ENCODE measurements at places on chromosomes 6 and 20.
A peak's percentile ranks its signal among the peaks of the same experiment; 100 is the strongest.

DNA sequence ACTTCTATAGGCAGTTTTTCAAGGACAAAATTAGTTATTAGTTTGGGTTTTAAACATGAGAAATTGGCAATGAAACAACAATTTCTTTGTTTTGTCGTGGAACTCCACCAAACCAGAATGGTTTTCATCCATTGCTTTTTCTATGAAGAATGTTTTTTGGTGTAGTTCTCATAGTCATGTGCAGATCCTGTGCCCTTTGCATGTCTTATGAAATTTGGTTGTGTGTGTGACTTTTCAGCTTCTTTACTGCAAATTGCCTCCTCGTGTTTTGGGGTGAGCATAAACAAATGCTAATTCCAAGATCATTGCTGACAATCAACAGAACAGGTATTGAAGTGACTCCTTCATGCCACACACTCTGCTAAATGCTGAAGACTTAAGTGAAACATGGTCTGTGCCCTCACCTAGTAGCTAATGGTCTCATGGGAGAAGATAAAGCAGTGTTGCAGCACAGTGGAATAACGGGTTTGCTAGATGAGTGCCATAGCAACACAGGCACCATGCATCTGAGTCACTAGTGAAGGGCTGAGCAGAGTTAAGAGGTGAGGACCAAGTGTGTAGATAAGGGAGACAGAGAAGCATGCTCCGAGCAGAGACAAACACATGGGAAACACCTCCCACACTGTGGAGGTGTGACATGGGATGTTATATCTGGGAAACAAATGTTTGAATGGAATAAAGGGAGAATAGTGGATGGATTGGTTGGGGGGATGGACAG lies 120.0 kb downstream of the SLC16A10 start:
- DNase-seq = no peak

DNA sequence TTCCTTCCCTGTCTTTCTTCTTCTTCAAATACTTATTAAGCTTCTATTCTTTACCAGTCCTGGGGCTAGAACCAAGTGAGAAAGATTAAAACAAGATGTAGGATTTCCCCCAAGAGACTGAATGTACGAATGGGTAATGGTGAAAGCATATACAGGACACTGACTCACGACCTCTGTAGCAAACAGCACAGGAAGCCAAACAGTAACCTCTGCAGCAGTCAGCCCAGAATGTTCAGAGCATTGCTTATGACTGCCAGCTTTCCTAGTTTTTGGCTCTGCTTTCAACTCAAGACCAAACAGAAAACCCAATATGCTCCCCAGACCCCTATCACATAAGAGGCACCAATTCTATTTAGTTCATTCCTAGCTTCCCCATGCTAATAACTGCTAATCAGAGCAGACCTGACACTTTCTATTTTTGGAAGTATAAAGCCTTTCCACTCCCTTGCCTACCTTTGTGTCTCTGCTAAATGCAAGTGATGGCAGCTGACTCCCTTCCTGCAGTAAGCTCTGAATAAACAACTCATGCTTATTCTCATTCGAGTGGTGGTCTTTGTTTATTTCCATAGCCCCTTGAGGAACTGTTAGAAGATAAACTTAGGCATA lies 690.6 kb downstream of the EPM2A start:
- no peak for DNase-seq

DNA sequence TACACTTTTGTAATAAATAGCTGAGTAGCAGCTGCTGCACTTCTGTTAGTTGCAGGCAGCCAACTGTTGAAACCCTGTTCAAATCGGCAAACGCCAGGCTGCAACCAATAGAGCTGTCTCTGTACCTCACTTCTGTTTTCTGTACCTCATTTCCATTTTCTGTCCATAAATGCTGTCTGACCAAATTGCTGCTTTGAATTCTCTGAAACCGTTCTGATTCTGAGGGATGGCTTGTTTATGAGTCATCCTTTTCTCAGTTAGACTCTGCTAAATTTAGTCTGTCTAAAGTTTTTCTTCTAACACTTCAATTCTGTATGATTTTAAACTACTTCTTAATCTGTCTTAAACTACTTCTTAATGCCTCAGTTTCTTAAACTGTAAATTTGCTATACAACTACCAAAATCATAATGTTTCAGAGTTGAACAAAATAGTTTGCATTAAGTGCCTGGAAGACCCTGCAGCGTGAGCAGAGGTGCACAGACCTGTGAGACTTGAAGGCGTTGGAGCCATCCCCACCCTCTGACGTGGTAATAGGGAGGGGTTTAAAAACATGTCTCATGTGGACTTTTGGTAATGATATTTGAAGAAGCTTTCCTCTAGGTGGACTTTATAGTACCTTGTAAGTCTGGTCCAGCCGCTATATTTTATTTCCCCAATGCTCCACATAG lies 9.6 kb downstream of the BTNL2 start:
- no peak for DNase-seq

- DNase-seq = no peak
Observed at GRCh38 chr20:47847884-47848485, 62.7 kb upstream of the SULF2 start.

DNA sequence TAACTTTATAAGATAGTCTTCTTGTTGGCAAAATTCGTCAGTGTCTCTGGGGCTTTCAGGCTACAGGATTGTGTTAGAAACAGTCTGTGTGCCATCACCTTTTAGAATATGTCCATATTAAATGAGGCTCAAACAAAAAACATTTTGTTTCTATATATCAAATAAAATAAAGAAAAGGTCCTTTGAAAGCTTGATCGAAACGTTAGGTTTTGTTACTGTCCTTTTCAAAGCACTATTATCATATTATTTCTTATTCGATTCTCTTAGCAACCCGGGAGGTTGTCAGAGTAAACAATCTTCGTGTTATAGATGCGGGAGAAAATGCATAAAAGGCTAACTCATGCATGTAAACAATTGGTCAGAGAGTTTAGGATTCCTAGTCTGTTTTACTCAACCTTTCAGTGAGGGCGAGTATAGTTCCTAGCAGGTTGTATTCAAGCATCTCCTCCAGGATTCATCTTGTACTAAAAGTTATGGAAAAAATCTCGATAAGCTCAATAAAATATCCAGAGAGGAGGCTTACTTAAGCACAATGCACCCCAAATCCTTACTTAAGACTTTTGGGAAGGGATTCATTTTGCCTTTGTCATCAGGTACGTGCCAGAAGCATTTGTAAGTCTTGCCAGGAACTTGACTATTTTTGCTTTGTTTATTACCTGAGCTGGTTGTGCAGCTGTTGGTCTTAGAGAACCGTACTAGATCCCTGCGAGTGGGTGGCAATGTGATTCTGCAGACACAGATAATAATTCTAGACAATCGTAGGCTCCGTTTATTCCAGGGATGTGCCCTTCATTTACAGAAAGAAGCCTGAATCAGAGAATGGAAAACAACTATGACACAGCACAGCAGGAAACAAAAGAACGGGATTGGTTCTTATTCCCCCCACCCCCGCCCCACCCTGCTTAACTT lies 159.6 kb upstream of the ZNF217 start:
- DNase-seq = no peak

DNA sequence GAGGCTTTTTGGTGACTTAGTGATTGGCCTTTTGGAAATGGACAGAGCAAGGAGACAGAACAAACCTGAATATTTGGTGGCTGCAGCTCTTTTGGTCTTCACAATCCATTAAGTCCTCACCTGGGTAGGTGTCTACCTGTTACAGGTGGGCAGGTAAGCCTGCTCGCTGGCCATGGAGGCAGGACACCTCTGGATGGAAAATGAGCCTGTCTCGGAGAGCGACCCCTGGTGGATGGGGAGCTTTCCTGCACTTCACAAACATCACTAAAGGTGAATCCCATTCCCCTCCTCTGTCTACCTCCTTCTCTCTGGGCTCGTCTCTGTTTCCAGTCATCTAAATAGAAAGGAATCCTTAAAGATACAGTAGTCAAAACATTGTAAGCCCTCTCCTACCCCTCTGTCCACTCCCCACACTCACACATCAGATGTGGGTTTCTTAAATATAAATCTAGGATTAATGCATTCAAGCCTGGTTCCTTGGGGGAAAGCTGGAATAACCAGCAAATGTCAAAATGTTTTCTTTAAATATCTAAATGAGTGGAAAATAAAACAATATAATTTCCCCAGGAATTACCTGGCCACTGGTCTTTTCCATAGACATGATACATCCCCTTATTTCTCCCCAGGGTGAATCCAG lies 304.9 kb downstream of the CDH26 start:
- DNase-seq = peak; percentile 48
